ENCODE measurements at places on chromosomes 7 and 10. TPM values are rescaled to one million over a fixed set of nuclear protein-coding genes. Genes with fewer than 3 reads are reported as not detected.

Gene PSMG3
- 44.5 TPM for total RNA-seq

DNA sequence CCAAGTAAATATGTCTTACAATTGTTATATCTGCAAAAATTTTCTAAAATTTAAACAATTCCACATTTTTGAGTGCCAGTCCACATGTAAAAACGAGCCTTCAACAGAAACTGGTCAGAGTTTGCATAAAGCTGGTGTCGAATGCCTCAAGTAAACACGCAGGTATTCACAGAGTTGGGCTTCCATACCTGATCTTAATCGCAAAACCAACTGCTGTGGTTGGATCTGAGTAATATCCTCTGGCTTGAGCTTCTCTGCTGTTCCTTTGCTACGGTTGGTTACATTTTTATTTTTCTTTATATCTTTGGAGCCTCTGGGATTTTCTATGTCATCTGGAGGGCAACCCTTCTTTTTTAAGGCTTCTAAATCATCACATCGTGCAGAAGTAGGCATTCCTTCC is 28.4 kb downstream of the ITGB1 start:
- no peak for DNase-seq

Gene MYL10
- total RNA-seq, result not detected

DNA sequence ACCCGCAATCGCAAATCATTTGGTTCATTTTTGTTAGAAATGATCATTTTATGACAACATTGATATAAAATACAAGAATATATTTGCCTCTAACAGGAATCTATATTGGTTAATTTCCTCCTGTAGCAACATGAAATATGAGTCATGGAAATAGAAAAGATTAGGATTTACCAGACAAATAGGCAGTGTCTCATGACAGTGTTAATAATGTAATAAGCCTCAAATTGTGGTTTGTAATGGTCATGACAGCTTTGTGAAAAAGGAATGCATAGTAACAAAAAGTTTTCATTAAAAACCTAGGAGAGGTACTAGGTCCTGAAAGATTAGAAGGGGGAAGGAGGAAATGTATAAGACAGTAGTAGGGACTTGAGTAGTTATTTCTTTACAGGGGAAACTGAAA is 7.9 kb upstream of the SLK start:
- no peak for DNase-seq

DNA sequence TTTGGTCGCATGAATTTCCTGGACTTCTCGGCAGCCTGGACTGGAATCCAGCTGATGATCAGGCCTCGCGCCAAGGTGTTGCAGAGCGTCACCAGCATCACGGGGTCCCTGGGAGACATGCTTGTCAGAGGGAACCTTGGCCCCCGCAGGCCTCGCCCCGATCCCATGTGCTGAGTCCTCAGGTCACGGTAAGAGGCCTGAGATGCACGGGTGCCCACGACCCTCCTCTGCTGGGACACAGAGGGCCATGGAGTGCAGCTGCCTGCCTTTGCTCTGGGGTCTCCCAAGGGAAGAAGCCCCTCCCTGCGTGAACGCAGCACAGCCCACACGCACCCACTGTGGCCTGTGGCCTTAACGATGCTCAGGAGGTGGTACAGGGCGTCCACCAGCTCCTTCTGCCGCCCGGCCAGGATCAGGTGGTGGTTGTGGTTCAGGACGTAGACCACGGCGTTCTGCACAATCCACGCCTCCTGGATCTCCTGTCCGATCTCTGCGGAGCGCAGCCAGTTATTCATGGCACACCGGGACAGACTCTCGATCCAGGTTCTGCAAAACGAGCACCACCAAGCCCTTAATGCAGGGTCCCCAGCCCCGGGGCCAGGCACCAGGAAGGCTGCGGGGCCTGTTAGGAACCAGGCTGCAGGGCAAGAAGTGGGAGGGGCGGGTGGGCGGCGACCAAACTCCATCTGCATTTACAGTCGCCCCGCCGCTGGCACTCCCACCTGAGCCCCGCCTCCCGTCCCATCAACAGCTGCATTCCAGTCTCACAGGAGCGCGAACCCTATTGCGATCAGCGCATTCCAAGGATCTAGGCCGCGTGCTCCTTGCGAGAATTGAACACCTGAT is 29.4 kb downstream of the CFAP46 start:
- no peak for DNase-seq

DNA sequence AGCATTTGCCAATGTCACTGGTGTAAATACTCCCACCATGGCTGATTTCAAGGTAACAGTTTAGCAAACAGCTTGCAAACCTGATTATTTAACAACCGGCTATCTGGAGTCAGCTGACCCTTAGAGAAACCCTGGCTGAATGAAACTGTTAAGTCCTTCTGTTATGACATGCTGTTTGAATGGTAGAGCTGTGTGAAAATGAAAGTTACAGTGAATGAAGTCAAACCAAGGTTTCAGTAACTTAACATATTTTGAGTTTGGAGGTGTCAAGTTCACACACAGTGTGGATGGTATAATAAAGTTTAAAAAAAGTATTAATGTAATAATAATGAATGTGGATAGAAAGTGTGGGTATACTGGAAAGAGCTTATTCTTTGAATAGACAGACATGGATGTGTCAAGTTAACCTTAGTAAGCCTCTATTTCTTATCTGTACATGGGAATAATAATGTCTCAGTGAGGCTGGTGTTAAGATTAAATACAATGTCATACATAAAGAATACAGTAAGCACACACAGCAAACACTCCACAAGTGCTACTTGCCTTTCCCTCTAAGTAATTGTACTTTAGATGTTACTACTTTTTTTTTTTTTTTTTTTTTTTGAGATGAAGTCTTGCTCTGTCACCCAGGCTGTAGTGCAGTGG is 150.4 kb downstream of the TAX1BP1 start:
- DNase-seq, result no peak

- no peak for DNase-seq
These were observed 209.5 kb downstream of the TCF7L2 start for GRCh38 chr10:113159563-113159962.

DNA sequence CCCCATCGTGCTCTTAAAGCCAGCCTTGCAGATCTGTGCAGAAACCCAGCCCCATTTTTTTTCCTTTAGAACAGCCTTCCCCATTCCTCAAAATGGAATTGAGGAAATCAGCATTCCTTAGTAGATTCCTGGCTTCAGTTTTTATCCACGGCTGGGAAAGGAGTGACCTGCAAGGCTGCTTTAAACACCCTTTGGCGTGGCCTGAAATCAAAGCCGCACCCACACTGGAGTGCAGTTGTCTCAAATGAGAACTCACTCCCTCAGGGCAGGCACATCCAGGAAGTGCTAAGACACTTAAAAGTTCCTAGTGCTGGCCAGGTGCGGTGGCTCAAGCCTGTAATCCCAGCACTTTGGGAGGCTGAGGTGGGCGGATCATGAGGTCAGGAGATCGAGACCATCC is 34.8 kb downstream of the HTR5A start:
- no peak for DNase-seq

- DNase-seq, result no peak
These were observed 145.6 kb upstream of the ZNF32 start for GRCh38 chr10:43794181-43794815.

Gene ACSM6
- not detected for total RNA-seq

DNA sequence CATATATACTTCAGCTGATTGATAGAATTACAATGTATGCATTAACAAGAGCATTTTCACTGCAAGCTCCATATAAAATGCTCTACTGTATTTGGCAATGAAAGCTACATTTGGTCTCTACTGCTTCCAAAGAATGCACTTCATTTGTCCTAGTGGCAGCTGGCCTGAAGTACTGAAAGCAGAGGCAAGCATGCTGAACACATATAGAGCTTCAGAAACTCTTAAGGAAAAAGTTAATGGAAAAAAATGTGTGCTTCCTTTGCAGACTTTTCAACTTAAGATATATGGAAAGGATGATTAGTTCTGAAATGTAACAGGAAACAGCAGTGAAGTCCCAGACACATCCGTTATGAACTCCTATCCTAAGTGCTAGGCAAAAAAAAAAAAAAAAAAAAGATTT is 537.1 kb upstream of the POM121L12 start:
- no peak for DNase-seq

All from activated T-helper 2 cell treated with anti-CD3 and anti-CD28 coated beads, Interferon-gamma antibody, Interleukin-2, Interleukin-4, amounts not matched to agents 10 μg/mL and 5 μg/mL and 100 μg/mL, durations not matched to agents 14 hours and 24 hours and 36 hours (primary cell).